ENCODE measurements at places on chromosomes 5 and 9.

DNA sequence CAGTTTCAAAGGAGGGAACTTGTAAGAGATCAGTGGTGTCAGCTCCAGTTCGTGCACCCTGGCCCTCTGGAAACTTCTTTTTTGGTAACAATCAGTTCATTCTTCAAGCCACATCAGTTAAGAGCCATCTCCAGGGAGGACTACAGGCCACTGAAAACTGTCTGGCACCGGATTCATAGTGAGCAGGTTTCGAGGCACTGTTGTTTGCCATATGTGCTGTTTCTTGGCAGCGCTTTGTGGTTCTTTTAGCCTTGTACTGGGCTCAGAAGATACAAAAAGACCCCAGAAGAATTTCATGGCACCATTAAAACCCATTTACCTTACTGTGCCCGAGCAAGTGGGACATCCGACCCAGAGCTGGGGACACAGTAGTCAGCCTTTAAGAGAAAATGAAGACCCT is 68.5 kb downstream of the OTULIN start:
- no peak for DNase-seq

DNA sequence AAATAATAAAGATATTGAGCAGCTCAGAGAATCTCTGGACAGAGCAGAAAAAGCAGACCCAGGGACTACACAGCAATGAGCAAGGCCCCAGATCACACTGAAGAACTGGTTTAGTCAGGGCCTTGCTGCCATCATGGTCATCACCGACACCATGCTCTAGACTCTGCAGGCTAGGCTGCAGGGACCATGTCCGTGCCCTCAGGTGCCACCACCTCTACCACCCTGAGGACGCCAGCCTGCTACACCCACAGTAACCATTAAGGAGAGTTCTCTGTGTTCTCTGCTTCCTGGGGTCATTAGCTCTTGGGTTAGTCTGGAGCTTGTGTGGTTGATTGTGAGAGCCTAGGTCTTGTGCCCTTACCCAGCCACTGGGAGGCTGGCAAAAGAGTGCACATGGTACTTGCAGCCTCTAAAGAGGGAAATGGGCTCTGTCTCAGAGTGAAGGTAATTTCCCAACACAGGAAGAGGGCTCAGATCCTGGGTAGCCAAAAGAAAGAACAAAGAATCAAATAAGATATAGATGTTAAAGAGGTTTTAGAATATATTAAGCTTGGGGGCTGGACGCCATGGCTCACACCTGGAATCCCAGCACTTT is 31.9 kb upstream of the JADE2 start:
- no peak for DNase-seq

DNA sequence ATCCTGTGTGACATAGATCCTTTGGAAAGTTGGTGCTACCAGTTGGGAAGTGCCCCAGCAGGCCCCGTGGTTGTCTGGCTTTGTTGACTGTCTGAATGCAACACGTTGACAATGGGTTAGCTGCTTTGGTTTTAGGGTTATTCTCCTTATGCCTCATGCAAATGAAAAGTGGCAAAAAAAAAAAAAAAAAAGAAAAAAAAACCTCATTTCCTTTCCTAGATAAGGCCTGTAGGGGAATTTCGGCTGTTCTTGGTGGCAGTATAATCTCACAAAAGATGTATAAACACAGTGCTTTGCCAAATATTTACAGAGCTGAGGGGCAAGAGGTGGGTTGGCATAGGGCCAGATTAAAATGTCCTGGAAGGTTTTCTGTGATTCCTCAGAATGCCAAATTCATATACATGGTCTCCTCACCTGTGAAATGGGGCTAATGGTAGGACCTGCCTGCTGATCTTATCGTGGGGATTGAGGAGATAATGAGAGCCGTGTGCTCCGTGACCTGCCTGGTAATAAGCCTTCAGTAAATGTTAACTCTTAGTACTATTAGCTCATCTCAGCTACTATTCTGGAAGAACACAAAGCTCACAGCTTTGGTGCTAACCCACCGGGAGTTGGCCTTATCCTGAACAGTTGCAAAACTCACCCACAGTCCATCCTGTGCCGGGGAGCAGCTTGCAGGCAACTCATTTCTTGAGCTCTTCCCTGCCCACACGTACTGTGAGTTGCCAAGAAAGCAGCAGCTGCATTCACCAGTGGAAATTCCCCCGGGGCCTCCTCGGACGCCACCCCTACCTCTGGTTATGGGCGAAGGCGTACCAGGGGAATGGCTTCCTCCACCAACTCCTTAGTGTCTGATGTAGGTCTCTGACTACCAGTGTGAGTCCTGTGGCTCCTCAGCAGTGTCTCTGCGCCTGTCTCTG is 220.3 kb downstream of the NR3C1 start:
- DNase-seq, result peak; percentile 23

GRCh38 chr5:59746241-59746765 is 147.2 kb downstream of the PDE4D start:
- no peak for DNase-seq
